ENCODE measurements at places on chromosomes 4 and X. TPM values are rescaled to one million over a fixed set of nuclear protein-coding genes. Genes with fewer than 3 reads are reported as not detected.

DNA sequence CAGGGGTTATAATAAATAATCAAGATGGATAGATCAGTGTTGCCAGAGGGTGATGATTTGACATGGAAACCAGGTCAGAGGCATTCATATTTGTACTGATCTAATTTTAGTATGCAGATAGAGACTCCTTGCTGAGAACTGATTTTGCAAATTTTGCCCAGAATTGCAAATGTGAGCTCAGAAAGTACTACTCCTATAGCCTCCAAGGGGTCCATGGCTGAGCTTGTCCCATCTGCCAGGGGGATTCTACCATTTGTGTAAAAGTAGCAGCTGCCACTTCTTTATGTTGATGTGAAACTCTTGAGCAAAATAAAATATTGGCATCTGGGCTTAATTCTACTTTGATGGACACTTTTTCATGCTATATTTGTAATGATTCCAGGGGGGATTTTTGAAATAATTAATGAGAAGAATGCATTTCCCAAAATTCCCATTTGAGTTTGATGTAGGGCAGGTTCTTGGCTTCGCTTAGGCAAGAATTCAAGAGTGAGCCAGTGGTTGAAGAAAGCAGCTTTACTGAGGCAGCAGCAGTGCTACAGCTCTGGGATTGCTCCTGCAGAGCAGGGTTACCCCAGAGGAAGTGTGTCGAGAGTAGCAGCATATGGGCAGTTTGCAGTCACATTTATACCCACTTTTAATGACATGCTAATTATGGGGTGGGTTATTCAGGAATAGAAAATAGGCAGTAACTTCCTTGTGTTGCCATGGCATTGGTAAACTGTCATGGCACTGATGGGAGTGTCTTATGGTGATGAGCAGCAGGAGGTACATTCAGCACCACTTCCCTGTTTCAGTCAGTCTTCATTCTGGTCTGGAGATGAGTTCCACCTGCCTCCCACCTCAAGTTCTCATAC lies 38.7 kb upstream of the DCLK2 start:
- DNase-seq, result no peak

DNA sequence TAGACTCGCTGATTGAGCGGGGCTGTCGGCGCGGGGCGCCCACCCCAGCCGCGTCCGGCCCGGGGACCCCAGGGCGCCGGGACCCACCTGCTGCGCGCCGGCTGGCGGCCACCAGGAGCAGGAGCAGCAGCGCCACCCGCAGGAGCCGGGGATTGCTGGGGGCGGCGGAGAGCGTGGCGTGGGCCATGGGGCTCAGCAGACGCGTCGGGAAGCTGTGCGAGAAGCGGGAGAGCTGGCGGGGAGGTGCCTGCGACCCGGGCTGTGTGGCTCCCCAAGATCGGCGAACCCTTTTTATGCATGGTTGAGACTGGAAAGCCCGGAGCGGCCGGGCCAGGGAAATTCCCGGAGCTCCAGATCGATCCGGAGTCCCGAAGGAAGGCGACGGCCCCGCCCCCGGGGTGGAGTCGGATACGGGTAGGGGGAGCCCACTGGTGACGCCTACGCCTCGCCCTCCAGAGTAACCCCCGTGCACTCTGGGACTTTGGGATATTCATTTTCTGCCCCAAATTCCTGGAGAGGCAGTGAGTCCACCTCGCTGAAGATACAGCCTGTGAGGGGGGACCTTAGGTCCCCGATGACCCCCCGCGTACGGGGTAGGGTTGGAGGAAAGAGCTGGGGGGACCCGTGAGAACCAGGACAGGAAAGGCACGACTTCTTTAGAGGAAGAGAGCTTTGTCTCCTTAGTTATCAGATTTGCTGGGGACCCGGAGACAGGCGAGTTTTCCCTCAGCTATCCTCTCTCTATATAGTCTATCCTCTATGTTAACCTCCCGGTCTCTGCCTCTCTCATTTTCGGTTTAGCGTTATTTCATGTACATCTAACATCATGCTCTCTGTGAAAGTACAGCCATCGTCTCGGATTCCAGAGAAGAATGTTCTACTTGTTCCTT lies at the start of gene CXCL3:
Gene CXCL3, minus strand, starts transcription at position 265 of the 890 bp plus-strand sequence. Its CDS starts 78 bp downstream, at position 187.
- DNase-seq, result no peak

GRCh38 chr4:173231916-173232315 lies 63.3 kb downstream of the GALNT7 start:
- DNase-seq, result peak; percentile 7

DNA sequence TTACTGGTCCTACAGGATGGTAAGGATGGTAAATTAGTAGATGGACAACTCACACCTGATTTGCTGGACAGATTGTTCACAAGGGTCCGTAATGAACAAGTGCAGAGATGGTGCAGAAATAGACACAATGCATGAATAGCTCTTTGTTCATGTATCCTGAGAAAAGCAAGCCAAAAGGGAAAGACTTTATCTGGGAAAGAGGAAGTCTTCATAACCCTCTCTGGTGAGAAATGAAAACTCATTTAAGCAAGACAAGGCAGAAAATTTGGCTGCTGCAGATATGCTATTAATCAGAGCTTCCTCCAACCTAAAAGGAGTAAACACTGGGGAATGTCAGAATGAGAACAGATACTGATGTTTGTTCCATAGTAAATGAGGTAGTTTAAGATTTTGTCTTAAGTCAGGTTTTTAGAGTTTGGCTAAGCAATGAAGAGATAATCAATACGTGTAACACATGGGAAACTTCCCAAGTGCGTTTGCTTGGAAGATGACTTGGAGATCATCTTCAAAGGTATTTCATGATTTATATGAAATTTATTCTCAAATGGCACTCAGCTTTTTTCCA lies 152.4 kb upstream of the BMPR1B start:
- DNase-seq, result no peak

DNA sequence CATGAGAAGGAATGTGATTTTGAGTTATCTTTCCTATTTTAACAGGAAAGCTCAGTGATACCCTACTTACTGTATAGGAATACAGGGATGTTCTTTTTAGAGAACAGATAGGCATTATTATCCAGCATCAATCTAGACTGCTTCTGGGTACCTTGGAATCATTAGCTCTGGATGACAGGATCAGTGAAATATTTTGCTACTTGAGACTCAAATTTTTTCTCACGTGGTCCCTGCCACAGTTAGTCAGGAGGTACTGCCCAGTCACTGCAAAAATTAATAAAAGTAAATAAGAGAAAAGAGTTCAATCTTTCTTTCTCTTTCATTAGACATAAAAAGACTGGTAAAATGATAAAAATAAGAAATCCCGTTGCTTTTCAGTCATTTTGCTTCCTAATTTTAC lies 5.5 kb downstream of the ZNF827 start:
- DNase-seq, result no peak

- no peak for DNase-seq
These were observed 97.0 kb upstream of the PTPN13 start for GRCh38 chr4:86497131-86497530.

GRCh38 chr4:128277856-128278255 lies 9.8 kb downstream of the PGRMC2 start:
- DNase-seq, result no peak

DNA sequence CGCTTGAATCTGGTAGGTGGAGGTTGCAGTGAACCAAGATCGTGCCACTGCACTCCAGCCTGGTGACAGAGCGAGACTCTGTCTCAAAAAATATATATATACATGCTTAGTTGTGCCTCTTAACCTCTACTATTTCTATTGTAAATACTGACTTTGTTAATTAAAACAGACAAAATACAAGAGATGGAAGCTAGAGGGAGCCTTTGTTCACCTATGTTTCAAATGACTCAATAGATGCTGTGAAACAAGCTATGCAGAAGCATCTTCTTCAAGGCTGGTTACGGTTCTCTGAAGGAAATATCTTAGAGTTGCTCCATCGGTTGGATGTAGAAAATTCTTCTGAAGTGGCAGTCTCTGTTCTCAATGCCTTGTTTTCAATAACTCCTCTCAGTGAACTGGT lies 6.2 kb downstream of the NCAPG start:
- DNase-seq, result peak; percentile 59

DNA sequence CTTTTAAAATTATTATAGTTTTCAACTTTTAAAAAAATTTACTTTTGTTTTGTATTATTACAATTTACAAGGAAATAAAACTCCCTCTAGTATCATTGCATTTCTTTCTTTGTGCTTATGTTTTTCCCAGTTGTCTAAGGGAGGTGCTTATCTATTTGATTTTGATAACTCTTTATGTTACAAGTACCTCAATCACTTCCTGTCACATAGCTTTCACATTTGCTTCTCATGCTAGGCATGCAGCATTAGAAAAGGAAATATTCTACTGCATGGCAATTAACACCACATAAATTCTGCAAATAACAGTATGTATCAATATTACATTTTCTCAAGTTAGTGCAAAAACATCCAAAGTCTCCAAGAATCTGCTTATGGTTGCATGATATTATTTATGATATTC lies 180.3 kb upstream of the HS3ST1 start:
- no peak for DNase-seq

- DNase-seq, result no peak
These were observed 16.8 kb downstream of the MAN2B2 start for GRCh38 chr4:6591781-6592180.

DNA sequence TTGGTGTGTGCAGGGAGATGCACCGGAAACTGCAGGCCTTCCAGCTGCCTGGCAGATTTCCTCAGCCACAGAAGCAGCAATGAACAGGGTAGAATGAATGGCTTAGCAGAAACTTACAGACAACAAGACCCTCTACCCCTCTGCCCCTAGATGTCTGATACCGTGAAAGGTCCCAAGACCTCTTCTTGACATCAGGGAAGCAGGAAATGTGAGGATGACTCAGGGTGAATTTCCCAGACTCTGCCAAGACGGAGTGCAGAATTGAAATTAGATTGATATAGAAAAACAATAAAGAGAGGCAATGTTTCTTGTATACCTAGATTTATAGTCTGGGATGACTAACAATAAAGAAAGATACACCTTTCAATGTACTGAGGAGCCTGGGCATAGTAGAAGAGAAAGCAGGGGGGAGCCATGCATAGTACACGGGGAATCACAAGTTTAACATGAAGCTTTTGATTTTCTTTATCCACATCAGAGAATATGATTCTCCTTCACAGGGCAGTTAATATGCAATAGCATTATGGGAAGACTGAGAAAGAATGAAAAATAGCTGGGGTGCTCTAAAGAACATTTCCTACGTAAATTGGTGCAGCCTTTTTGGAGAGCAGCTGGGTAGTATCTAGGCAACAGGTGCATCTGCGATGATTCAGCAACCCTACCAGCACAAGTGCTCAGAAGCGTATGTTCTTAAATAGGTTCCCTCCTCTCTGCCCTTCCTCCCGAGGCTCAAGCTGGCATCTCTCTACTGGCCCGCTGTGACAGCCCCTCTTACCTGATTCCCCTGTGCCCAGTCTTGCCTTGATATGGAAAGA lies 18.3 kb upstream of the CXCR3 start:
- no peak for DNase-seq

GRCh38 chr4:55008166-55009056 lies 117.0 kb downstream of the KDR start:
- no peak for DNase-seq

- DNase-seq, result no peak
These were observed 156.3 kb downstream of the CBR4 start for GRCh38 chr4:168853770-168854169.

GRCh38 chr4:39044956-39045826 lies 13.0 kb upstream of the TMEM156 start:
- DNase-seq, result no peak

DNA sequence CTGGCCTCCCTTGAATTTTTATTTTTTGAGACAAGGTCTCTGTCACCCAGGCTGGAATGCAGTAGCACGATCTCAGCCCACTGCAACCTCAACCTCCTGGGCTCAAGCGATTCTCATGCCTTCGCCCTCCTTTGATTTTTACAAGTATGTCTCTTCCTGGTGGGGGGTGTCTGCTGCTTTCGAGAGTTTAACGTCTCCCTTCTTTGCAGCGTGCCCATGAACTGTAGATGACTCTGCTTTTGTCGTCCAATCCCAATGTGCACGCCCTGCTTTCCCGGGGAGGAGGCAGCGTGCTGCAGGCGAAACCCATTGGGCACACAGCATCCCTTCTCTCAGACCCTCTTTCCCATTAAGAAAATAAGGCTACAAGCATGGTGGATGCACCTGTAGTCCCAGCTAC lies 7.0 kb downstream of the PRKX start:
- DNase-seq, result no peak

DNA sequence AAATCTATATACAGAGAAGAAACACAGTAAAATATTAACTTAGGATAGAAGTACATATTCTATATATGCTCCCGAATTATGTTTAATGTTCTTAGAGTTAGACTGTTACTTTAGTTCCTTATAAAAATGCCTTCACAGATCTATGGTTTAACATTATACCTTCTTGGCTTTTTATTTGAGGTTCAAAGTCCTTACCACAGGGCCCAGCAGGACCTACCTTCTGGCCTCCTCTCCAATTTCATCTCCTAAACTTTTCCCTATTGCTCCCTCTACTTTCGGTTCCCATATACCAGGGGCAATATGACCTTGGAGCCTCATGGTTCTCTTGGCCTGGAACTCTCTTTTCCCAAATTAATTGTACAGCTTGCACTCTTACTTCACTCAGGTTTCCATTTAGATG lies 11.8 kb downstream of the ANKRD37 start:
- DNase-seq, result no peak

DNA sequence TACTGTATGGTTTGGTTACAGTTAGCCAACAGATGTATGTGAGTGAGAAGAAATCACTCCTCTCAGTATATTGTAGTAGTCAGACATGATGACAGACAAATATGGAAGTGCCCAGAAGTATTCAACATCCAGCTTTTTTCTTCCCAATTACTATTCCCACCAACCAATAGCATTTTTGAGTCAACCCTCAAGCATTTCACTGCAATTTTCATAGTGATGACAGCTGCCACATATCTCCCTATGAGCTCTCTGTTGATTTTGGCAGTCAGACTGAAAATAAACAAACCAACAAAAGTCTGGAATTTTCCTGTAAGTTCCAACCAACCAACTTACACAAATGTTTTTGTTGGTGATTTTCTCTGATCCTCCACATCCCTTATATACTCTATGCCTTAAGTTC lies 8.2 kb upstream of the TRAM1L1 start:
- no peak for DNase-seq

GRCh38 chr4:151489462-151490203 lies 80.7 kb downstream of the FHIP1A start:
- no peak for DNase-seq

- no peak for DNase-seq
These were observed 114.0 kb upstream of the LNX1 start for GRCh38 chr4:53705151-53705764.

- DNase-seq, result no peak
These were observed 137.9 kb upstream of the MAMLD1 start for GRCh38 chrX:150225266-150225665.

The NEIL3 gene
- polyA plus RNA-seq, result 2.7 TPM

The DCX gene
- not detected for polyA plus RNA-seq

The CHST7 gene
- polyA plus RNA-seq, result 35.0 TPM

The TIGD4 gene
- not detected for polyA plus RNA-seq

The DSPP gene
- polyA plus RNA-seq, result not detected

The RIBC1 gene
- not detected for polyA plus RNA-seq

The SCD5 gene
- polyA plus RNA-seq, result not detected

The CDS1 gene
- 0.09 TPM for polyA plus RNA-seq

The ARSJ gene
- not detected for polyA plus RNA-seq

The HSPA4L gene
- not detected for polyA plus RNA-seq

The MTNR1A gene
- not detected for polyA plus RNA-seq

The EDNRA gene
- polyA plus RNA-seq, result not detected

The MID1 gene
- polyA plus RNA-seq, result not detected

The ASB9 gene
- 0.29 TPM for polyA plus RNA-seq

The TMEM150C gene
- polyA plus RNA-seq, result 0.10 TPM

The TXK gene
- 38.3 TPM for polyA plus RNA-seq

The BRS3 gene
- not detected for polyA plus RNA-seq

Measured in CD4-positive, CD25-positive, alpha-beta regulatory T cell (primary cell).